NCI-H526 treated with DMSO at 0.1 percent for 48 hours (cell line): ENCODE measurements at places on chromosomes 7 and 10.

- DNase-seq = no peak
Observed at GRCh38 chr10:96670786-96671185, 49.5 kb downstream of the PIK3AP1 start.

DNA sequence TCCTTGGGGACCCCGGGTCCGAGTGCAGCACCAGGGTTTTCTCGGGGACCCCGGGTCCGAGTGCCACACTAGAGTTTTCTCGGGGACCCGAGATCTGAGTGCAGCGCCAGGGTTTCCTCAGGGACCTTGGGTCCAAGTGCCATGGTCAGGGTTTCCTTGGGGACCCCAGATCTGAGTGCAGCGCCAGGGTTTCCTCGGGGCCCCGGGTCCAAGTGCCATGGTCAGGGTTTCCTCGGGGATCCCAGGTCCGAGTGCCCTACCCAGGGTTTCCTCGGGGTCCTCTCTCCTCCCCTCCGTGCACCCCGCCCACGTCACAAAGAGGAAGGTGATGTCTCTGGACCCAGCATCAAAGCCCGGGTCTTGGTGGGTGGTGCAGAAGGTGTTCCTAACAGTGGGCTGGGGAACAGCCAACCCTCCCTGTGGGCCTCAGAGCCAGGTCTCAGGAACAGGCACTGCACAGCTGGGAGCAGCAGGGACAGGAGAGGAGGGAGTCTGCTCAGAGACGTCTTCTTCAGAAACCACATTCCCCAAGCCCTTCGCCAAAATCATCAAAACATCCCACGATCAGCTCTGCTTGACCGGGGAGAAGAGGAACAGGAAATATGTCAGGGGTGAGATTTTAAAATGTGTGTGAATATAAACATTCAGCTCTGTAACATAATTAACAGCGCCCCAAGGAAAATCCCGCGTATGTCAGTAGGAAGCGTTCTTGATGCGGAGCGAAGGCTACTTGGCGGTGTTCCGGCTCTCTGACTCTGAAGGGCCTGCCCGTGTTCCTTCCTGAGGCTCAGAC is 540.7 kb downstream of the DNAJB6 start:
- DNase-seq = no peak

- no peak for DNase-seq
Observed at GRCh38 chr7:66013938-66014337, 31.9 kb upstream of the GUSB start.

DNA sequence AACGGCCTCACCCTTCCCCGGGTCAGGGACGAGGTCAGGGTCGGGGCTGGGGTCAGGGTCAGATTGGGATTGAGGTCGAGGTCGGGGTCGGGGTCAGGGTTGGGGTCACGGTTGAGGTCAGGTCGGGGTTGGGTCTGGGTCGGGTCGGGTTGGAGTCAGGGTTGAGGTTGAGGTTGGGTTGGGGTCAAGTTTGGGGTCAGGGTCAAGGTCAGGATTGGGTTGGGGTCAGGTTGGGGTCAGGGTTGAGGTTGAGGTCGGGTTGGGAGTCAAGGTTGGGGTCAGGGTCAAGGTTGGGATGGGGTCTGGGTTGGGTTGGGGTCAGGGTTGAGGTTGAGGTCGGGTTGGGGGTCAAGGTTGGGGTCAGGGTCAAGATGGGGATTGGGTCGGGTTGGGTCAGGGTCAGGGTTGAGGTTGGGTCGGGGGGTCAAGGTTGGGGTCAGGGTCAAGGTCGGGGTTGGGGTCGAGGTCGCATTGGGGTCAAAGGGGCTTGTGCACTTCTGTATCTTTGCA is 131.4 kb downstream of the VIPR2 start:
- no peak for DNase-seq

DNA sequence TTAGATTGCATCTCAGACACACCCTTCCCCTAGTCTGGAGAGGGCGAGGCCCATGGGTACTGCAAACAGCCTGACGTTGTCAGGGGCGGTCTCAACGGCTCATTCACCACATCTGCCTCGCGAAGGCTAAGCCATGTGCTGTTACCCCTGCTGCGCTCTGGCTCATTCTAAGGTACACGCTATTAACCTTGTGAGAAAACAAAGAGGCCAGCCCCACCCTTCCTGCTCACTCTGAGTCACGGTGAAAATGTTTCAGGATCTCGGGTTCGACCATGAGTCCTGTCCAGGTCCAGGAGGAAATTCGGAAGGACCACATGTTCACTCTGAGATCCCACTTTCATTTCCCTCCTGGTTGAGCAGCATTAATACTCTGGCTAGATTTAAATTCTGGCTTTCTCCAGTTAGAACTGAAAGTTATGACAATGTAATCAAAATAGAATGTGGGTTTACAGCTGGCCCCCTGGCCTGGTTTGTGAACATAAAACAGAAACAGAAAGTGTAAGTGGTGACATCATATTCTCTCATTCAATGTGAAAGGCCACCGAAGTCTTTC is 55.2 kb downstream of the EGFR start:
- DNase-seq = no peak

DNA sequence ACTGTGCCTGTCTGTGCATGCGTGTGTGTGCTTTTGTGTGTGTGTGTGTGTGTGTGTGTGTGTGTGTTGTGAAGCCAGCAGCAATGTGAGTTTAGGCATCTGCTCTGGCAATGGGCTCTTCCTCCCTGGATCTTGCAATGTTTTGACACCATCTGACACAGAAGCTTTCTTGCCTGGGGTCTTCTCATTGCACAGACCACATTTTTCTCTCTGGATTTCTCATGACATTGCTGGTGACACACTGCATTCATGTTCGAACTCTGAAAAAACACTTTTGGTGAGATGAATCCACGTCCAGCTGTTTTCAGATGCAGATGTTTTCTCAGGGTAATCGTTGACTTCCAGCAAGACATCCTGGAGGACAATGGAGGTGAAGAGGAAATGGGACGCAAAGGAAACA is 63.0 kb upstream of the FZD8 start:
- no peak for DNase-seq

GRCh38 chr10:12394241-12395033 is 45.1 kb downstream of the CAMK1D start:
- DNase-seq = no peak

DNA sequence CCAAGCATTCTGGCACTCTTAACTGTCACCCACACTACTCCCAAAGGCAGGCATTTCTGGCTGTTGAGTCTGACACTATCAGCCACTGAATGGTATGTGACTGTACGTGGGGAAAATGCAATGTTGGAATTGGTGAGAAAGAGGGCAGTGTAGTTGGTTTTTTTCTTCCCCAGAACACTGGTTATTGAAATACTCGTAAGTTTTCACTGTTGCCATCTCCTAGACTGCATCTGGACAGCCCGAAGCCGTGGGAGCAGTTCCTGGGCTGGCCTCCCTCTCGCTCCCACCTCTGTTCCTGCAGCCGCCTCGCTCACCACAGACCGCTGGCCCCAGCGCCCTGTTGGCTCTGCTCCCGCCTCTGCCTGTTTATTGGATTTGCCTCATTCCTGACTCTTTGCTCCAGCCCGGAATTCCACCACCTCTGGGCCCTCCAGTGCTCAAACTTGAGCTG is 5.7 kb downstream of the PLCE1 start:
- DNase-seq = no peak

DNA sequence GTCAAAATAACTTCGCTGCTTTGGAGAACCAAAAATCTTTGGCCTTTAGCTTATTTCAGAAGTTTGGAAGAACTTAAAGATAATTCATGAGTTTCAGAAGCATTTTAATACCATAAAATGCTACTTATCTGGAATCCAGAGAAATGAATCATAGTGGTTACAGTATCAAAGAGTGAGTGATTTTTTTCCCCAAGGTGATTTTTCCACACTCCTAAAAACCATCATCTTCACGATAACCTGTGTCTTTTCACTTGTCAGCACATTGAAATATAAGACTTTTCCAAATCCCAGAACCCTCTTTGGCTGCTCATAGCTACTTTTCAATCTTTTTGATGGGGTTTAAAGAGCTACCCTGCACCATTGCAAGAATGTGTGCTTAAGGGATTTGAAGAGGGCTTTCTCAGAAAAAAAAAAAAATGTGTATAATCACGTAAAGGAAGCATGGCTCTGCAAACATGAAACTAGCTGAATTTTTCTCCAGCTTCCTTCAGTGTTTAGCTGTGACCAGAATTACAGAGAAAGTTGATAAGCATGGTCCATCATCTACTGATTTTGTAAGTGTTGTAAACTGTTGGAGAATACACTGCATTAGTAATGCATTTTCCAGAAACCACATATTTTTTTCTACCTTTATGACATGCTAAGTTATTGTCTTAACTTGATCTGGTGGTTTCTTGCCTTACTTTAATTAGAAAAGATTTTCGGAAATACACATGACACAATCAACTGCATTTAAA is 134.9 kb downstream of the BICC1 start:
- no peak for DNase-seq

DNA sequence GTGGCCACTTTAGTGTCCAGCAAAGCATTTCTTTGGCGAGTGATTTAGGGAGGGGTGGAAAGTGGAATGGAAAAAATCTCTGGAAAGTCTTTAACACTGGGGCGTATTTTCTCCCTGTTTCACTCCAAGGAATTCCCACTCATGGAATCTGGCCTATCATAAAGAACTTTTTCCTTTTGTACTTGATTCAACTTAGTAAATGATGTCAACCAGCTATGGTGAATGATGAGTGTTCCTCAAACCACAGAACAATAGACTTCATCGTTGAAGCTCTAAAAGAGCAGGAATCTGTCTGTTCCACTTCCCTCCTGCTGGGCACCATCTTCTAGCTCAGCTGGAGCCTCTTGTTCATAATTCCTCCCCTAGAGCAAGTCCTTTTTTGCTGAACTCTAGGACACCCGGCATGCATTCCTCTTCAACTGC is 66.5 kb downstream of the EPDR1 start:
- no peak for DNase-seq

GRCh38 chr10:33065111-33065510 is 107.1 kb upstream of the ITGB1 start:
- no peak for DNase-seq

DNA sequence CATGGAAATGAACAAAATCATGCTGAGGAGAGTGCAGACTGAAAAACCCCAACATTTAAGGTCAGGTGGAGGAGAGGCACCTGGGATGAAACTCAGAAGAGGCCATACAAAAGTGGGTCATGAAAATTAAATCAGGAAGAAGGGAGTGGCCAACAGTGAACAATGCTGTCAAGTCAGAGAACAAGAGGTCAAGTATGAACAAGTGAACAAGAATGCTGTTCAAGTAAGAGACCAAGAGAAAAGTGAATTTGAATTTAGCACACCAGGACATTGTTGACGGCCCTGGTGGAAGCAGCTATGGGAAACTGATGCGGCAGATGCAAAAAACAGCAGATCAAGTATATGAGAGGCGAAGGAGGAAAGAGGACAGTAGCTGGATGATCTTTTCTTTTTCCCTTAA is 7.9 kb downstream of the CEP41 start:
- no peak for DNase-seq

GRCh38 chr10:93083743-93084539 is 10.2 kb downstream of the CYP26A1 start:
- DNase-seq = no peak

- DNase-seq = no peak
Observed at GRCh38 chr10:43958964-43959363, 310.3 kb upstream of the ZNF32 start.

- DNase-seq = no peak
Observed at GRCh38 chr7:99031496-99031895, 112.4 kb downstream of the SMURF1 start.

DNA sequence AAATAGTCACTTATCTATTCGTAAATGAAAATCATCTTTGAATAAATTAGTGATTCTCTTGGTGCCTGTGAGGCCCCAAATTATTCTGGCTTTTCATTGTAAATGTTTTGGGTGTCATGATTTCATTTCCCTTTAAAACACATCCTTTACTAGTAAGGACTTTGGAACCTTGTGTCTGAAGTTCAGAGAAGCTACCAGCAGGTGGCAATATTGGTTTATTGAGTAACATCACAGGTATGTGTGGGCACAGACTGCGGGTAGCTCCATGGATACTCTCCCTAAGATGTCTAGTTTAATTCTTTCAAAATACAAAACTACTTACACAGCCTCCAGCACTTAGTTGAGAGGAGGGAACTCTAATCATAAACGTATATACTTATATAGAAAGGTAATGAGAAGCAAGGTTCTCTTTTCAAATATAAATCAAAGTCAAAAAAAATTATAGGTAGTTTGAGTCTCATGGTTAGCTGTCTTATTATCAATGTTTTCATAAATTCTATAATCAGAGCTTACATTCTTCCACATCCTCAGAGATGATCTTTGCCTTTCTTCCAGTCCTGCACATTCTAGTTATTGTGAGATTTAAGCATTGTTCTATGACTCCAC is 449.6 kb downstream of the GRM8 start:
- peak; percentile 65 for DNase-seq
